ENCODE measurements at places on chromosomes 5 and 9.

DNA sequence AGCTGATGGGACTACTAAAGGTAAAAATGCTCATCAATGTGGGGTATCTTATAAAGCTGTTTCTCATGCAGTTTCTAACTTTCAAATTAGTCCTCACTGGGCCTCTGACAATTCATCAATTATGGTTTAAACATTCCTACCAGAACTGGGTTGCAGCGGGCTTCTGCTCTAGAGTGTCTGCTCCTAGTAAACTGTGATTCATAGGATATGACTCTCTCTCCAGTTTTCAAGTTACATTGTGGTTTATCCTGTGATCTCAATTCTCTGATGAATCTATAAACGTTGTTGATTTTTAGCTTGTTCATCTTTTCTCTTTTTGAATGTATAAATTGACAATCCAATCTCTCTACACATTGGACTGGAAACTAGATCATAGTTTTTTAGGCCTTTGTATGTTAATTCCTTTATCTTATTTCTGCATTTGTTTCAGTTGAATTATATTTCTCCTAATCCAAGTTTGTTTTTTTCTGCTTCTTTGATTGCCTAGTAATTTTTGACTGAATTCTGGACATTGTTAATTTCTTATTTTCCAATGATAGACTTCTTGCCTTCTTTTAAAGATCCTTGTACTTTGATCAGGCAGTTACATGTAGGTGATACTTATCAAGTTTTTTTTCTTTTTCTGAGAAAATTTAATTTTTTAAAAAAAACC is 822.6 kb downstream of the TLE1 start:
- DNase-seq = no peak

DNA sequence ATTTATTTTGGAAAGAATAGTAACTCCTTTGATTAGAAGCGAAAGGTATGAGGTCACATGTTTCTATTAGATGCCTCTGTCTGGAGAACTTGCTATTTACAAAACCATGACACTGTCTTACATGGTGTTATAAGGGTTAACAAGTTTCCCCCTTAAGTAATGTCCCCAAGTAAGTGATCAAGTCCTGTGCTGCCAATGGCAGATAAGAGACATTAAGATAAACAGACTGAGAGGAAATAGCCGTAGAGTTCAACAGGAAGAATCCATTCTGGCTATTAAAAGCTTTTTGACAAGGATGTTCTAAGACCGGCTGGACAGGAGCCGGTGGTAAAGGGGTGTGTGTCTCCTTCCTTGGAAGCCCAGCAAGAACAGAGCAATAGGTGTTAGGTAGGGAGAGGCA is 257.5 kb downstream of the GADD45G start:
- no peak for DNase-seq

GRCh38 chr5:101212942-101213514 is 309.9 kb upstream of the ST8SIA4 start:
- no peak for DNase-seq

DNA sequence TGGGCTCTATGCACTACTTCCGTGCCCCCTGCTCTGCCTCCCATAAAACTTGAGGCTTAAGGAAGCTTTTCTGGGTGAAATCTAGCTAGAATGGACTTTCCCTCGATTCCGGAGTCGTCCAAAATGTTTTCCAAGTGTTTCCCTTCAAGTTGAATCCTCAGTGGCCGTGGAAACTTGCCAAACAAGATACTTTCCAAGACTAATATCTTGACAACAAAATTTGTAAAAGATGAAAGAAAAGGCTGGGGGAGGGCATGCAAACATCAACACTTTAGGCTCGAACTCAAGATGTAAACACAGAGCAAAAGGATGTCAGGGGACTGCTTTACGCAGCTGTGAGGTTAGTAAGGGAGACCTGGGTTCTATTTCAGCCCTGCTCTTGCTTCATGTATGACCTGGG is 482.8 kb upstream of the KLF4 start:
- no peak for DNase-seq

DNA sequence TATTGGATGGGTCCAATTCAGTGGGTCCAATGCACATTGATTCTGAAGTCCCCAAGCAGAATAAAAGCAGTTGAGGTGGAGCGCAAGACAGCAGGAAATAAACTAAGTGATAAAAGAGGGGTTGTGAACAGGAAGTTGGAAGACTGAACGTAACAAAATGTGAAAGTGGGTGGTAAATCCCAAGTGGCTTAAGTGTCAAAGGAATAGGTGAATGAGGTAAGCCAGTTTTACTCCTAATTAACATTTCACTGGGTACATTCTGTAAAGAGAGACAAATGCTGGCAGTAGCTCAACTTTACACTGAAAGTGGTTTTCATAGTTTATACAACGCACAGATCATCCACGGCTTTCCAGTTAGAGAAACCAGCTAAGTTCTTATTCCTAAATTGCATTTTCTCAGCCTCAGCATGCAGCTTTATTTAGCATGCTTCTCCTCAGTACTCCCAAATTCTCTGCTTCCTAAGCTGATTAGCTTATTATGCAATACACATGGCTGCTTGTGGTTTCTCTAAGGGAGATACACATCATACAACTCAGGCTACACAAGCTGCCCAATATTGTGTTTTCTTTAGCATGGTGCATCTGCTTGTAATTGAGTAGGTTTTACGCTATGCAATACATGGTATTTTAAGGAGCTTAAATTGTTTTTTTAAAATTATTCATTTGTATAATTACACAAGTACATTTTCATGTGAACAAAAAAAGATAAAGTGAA is 34.2 kb upstream of the HSD17B4 start:
- no peak for DNase-seq

GRCh38 chr9:111925784-111926183 is 29.2 kb downstream of the UGCG start:
- DNase-seq = no peak

DNA sequence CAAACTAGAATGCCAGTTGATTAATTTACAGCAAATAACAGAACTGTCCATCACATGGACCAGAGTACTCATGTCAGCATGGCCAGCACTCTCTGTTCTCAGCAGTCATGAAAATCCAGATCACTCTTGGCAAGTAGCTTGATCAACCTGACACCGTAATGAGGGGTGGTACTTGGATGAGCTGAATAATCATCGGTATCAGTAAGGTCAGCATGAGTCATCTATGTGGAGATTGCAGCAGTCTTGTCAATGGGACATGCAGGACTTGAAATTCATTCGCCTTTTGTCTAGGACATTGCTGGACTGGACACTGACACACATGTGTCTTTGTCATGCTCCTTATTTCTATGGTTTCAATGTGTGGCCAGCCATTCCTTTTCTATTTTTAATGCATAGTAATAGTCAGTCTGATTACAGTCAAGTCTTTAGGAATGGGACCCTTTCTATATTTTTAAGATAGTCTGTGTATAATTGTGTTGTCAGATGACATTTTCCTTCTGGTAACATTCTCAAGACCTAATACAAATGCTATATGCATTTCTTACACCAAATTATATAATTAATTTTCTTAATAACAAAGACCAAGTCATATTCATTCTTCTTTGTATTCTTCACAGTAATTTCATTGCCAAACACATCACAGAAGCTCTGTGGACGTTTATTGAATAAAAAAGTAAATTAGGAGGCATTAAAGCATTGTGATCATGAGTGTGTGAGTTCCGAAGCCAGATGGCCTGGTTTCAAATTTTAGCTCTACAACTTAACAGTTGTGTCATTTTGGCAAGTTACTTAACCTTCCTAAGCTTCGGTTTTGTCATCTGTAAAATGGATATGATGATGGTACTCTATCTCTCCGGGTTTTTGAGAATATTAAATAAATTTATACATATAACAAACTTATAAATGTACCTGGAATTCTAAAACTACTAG is 57.4 kb downstream of the ADAMTSL1 start:
- no peak for DNase-seq

DNA sequence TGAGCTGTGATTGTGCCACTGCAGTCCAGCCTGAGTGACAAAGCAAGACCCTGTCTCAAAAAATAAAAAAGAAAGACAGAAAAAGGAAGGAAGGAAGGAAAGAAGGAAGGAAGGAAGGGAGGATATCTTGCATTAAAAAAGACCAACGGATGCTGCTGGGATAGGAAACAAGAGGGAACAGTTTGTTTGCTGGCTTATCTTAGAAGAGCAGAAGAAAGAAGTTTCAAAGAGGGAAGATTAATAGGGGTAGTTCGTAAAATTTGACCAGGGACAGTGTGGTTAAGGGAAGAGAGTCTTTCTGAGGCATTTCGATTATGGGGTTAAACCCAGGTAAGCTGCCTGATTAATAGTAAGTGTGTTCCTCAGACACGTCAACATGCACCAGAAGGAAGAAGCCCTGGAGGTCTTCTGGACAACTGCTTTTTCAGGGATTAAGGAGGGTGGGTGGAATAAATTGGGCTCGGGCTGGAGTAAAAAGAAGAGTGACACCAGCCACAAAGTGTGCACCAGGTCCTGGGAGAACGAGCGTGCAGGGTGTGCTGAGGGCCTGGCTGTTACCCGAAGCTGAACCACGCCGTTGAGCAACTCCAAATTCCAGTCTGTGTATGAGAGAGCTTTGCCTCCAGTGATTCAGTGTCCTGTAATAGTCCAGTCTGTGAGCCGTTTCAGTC is 24.8 kb downstream of the FYB1 start:
- DNase-seq = no peak

DNA sequence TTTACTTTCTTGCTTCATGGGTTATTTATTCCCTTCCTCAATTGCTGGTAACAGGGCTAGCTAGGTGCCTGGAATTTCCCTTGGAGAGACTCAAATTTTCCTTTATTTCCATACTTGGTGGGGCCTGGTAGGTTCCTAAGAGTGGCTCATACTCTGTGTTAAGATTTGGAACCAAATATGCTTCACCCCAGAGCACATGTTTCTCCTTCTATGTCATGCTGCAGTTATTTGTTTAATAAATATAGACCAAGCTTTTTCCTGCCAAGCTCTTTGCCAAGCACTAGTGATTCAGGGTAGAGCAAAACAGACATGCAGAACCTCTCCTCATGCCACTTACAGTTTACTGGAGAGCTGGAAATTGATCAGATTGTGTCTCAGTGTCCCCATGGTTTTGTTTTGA is 290.3 kb upstream of the SGCD start:
- DNase-seq = no peak

DNA sequence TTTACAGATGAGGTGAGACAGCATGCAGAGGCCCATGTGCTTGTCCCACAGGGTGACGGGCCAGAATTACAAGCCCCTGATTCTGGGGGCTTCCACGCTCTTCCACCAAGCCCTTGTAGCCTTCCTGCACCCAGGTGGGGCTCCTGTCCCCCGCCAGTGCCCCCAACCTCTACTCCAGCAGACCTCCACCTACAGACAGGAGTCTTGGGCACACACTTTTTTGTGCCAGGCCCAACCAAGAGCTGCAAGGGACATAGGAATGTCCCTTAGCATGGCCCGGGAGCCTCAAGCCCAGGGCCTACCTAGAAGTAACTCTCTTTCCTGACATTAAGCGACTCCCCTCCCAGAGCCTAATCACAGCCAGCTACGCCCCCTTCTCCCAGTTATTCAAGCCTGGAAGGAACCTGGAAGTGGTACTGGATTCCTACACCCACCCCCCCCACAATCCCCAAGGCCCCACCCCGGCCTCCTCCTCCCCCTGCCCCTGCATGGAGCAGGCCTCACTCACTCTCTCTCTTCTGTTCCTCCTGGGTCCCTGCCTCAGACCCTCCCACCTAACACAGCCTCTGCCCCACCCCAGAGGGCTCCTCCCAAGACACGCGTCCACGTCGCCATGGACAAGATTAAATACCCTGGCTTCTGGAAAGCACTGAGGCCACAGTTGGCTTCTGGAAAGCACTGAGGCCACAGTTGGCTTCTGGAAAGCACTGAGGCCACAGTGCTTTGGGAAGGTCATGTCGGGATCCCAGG is 30.5 kb downstream of the ADAMTS2 start:
- DNase-seq = no peak

GRCh38 chr5:32207355-32207634 is 33.2 kb upstream of the GOLPH3 start:
- DNase-seq = no peak

DNA sequence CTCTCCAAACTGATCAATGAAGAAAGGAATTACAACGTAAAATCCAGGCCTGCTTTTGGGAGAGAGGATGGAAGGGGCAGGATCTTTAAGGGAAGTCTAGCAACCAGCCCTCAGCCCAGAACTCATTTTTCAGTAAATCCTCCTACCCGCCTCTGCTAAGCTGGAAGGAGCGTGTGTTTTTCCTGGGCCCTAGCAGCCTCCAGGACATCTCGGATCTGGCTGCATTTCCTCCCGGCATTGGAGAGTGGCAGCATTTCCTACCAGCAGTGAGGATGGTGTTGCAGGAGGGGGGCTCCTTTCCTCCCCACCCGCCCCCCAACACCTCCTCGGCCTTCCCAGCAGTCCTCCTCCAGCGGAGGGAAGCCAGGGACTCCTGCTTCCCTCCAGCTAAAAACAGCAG is 54.5 kb downstream of the DCP2 start:
- no peak for DNase-seq

DNA sequence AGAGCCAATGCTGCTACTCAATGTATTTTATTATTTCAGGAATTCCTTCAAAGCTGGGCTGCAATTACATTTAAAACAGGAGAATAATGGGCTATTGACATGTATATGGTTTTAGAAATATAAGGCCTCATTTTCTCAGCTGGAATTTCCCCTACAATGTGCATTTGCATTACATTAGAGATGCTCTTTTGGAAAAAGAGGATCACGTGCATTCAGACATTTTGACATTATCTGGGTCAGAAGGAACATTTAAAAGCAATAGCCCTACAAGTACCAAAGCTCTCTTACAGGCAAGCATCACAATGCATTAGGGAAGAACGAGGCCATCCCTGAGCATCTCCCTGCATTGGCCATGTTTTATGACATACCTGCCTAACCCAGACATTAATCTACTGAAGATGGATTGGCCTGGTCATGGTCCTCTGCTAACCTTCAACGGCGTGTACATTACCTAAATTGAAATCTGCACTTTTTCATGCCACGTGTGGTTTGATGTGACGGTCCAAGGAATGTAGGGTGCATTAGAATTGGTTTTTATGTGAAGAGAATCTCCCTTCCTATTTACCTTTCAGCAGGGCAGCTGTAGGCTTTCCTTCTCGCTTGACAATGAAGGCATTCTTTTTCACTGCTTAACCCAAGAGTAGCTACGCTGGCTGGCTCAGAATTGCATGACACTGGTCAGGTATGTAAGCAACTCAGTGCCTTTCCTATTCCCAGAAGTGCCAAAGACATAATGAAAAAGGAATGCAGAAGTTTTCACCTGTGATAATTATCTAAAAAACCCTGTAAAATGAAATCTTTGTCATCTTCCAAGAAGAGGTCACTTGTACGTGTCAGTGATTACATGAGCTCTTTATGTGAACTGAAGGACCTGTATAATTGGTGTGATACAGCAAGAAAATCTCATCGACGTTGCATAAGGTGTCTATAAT is 212.3 kb upstream of the MPDZ start:
- DNase-seq = no peak

DNA sequence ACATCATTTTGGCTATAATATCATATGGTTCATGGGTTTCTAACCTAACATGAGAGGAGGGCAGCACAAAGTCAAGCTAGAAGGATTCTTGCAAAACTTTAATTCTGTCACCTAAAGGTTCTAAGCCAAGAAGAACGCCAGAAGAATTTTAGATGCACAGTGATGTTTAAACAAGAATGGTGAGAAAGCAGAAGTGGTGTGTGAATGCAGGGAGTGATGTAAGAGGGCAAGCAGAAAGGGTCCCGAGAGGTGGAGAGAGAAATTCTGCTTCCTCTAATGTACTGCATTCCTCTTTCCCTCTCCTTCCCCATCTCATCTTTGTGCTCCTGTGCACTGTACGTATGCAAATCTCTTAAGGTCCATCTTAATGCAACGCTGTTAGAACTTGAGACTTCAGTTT is 2.1 kb upstream of the TRMO start:
- DNase-seq = no peak

- no peak for DNase-seq
These were observed 534.4 kb downstream of the RAB3C start for GRCh38 chr5:59117320-59117719.
